Effector memory CD4-positive, alpha-beta T cell (primary cell): ENCODE measurements at places on chromosomes 4 and X.

DNA sequence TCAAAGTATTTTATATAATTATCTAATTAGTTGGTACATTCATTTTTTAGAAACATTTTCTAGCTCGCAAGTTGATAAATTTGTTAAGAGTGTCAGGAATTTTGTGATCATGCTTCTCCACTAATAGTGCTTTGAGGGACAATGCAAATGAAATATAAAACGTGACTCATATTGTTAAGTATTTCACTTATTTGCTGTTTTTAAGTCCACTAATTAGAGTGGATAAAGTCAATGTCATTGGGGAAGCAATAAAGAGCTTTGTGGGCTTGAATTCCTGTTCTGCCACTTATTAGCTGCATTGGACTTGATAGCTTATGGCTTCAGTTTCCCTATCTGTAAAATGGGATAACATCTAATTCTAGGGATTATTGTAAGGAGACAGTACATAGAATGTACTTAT lies 26.5 kb upstream of the ANAPC4 start:
- no peak for DNase-seq

DNA sequence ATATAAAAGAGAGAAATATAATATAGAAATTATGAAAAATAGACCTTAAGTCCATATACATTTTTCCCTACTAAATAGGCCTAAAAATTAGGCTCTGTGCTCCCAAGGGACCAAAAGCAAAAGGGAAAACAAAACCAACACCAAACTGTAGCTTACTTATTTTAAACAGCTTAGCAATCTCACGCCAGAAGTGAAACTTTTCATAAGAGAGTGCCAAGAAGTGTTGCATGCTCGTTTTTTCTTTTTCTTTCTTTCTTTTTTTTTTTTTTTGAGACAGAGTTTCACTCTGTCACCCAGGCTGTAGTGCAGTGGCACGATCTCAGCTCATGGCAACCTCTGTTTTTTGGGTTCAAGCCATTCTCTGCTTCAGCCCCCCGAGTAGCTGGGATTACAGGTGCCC lies 250.4 kb downstream of the TMA16 start:
- no peak for DNase-seq

- no peak for DNase-seq
Measured at GRCh38 chr4:18536428-18536827, 514.9 kb upstream of the LCORL start.

DNA sequence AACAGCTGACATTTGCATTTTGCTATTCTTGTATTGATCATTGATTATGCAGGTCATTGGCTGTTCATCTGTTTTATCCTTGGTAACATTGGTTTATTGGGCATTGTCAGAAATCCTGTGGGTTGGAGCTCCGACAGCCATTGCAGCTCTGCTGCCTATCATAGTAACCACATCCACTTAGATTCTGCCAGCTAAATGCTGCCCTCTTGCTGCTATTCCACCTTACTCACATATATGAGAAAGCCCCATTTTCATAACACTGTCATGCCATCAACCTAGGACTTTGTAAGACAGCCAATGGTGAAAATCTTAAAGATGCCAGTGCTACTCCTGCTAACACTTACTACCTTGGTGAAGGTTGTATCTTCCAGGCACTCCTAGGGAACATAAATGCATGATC lies 187.3 kb upstream of the CXCL13 start:
- DNase-seq = no peak

DNA sequence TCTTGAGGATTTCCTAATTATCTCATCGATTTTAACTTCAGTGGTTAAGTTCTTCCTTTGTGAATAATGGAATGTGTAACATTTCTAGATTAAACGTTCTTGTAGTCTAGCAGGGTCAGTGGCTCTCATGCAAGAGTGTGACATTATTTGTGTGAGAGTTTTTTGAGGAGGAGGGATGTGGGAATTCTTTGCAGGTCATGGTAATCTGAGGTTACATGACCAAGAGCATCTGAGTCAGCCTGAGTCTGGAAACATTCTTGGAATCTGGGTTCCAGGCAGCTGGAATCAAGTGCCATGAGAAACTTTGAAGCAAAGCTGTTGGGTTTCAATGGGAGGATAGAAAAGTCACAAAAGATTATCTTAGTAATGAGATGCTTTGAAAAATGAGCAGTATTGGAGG lies 49.5 kb downstream of the GK start:
- DNase-seq = no peak

GRCh38 chr4:138078253-138078652 lies 163.9 kb downstream of the SLC7A11 start:
- no peak for DNase-seq

GRCh38 chr4:143294310-143294709 lies 42.4 kb upstream of the GAB1 start:
- DNase-seq = no peak

DNA sequence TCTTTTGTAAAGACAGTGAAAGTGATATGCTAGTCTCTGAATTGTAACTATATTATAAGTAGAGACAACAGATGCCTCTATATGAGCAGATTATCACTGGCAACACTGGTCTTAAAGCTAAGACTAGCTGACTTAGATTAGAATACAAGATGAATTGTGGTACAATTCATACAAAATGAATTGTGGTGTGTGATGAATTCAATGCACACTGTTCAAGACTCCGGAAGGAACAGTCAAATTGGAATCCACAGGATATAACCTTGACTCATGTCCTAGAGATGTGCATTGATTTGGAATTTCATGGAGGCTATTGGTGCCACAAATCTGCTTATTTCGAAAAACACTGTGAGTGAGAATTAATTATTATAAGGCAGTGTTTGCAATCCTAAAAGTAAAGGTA lies 701.8 kb downstream of the PCDH7 start:
- no peak for DNase-seq

DNA sequence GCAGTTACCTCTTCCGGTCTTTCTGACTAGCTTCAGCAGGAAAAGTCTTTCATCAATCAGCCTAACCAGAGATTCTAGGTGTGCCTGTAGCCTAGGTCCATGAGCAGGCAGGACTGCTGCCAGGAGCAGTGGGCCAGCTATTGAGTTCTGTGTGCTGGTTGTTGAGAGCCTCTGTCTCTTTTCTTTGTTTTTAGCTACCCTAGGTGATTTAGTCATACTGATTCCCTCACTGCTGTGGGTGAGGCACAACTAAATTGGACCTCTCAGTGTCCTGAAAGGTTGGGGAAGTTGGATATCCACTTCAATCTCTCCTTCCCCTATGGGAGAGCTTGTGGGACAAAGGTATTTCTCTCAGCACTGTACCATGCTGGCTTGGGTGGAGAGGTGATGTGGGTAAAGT lies 354.9 kb downstream of the GPAT3 start:
- no peak for DNase-seq

GRCh38 chr4:125710766-125711165 lies 396.0 kb downstream of the FAT4 start:
- no peak for DNase-seq

GRCh38 chr4:40976343-40976742 lies 226.6 kb downstream of the NSUN7 start:
- DNase-seq = no peak

DNA sequence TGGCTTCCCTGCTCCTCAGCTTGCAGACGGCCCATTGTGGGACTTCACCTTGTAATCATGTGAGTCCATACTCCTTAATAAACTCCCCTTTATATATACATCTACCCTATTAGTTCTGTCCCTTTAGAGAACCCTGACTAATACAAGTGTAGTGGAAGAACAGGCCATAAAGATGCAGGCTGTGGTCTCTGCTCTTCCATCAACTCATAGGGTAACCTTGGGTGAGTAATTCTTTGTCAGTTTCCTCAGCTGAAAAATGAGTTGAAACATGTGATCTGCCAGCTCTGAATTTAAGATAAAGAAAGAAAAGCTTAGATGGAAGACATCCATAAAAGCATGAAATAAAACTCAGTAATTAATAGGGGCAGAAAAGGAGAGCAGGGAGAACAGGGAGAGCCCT lies 103.6 kb downstream of the ENOX2 start:
- no peak for DNase-seq

DNA sequence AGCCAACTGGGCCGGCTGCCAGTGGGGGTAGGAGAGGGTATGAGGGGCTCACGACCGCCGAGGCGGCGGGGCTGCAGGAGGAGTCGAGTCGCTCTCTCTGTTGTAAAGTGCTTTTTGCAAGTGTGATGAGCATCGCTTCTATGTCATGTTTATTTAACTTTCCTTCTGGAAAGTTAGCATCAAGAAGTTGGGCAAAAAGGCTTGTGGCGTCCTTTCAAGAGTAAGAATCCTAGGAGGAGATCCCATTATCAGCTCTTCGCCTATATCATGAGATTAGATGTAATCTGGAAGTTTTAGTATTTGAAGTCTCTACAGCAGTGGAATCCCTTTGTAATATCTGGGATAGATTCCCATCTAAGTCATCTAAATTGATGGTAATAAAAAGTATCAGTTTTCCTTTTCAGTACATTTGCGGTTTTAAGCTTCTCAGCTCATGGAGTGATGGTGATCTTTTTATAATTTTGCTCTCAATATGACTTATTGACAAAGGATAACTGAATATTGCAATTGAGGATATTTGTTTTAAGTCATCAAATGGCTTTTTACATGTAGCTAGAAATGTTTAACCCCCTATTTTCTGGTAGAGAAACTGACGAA lies 1.7 kb downstream of the GALNT7 start:
- DNase-seq = no peak

DNA sequence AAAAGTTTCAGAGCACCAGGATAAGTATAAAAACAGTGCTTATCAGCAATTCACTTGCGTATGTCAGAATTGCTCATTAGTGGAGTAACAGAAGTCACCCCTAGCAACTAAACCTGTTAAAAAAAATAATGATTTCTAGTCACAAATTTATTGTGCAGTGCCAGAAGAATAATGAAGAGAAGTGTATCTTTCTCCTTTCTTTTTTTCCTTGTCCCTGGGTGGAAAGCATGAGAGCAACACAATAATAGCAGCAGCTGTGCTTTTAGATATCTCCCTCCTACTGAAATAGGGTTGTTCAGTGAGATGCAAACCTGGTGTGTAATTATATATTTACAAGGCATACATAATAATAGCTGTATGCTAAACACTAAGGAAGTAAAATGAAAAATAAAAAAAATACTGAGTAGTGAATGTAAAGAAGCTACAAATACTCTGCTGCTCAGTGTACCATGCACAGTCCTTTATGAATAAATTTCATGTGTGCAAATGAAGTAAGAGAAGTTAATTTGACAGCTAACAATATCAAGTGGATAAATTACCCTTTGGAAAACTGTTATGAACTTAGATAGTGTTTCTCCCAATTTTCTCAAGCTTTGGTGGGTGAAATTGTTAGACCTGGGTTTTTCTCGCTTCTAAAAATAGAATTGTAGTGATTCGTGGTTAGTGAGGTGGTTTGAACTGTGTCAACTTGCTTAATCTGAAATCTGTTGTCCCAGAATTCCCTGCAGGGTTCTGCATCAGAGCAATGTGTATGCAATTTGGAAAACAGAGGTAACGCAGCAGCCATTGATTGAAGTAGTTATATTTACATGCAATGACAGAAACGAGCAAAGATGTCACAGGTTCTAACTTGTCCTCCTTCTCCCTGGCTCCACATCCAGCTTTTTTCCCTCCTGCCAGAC lies 125.7 kb upstream of the NDST3 start:
- DNase-seq = no peak

DNA sequence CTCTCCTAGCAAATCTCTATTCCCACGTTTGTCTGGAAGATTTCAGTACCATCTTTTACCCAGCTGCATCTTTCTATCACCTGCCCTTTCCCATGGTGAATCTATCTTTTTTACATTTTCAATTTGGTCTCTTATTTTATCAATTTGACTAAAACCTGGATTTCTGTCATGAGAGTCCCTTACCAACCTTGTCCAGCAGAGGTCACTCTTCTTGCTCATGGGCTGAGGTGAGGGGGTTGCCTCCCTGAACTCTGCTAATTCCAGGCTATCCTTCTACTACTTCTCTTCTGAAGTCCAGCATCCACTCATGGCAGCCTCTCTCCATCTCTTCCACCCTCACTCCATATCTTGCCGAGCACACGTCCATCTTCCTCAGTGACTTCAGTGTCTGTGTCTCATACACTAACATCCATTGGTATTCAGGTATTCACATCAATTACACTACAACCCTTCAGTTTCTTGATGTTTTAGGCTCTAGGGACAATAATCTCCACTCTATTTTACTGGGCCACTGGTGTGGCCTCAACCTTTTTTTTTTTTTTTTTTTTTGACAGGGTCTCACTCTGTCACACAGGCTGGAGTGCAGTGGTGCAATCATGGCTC lies 17.8 kb upstream of the ZNF827 start:
- DNase-seq = no peak

- no peak for DNase-seq
Measured at GRCh38 chrX:66892004-66892403, 253.1 kb upstream of the EDA2R start.

GRCh38 chr4:159577241-159577640 lies 474.4 kb downstream of the RAPGEF2 start:
- DNase-seq = no peak

DNA sequence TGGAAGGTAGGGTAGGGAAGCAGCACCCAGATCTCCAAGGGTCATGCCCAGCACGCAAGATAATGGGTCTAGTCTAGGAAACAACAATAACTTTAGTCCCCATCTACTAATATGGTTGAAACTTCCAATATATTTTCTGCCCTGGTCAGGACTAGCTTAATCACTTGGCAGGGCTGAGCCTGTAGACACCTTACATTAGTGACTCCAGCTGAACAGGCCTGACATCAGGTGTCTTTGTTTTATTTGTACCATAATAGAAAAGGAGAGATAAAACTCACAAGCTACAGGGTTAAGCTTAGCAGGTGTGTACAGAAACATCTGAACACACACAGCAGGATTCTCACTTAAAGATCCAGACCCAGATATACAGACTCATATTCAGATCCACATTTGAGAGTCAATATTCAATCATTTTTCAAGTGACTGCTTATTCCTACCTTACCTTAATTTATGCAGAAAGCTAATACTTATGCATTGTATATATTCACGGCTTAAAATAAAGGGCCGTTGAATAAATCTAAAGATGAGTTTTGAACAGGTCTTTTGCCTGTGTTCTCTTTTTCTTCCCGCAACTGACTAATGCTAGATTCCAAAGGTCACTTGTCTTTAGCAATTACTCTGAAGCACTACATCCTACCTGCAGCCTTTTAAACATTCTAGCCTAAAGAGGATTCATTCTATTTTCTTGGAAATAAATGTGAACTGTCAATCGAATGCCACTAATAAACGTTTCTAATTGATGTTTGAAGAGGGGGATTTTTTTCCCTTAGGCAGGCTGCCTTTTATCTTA lies 745.3 kb downstream of the RPA4 start:
- DNase-seq = no peak

DNA sequence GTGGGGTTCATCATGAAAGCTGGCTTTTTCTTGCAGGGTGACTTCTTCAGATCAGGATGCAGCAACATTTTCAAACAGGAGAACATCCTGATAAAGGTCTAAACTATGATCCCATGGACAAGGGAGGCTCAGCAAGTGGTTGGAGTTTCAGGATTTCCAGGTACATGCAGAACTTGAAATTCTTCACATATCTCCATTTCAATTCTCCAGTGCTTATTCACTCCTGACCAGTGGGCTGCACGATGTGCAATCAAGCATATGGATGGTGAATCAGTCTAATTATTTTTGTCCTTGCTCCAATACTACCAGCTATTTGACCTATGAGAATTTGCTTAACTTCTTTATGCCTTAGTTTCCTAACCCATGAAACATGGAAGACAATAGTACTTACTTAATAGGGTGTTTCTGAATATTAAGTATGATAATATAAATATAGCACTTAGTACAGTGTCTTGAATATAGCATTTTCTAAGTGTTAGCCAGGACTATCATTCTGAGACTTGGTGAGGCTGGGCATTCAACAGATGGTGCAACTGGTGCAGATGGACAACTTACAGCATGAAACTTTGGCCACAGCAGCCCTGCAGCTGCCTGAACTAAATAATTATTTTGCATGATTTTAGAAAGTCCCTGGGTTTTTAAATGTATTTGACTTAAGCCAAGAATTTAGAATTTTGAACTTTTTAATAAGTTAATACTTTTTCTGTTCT lies 92.4 kb downstream of the HPGD start:
- DNase-seq = no peak
